ENCODE measurements at places on chromosomes 6 and 20.

DNA sequence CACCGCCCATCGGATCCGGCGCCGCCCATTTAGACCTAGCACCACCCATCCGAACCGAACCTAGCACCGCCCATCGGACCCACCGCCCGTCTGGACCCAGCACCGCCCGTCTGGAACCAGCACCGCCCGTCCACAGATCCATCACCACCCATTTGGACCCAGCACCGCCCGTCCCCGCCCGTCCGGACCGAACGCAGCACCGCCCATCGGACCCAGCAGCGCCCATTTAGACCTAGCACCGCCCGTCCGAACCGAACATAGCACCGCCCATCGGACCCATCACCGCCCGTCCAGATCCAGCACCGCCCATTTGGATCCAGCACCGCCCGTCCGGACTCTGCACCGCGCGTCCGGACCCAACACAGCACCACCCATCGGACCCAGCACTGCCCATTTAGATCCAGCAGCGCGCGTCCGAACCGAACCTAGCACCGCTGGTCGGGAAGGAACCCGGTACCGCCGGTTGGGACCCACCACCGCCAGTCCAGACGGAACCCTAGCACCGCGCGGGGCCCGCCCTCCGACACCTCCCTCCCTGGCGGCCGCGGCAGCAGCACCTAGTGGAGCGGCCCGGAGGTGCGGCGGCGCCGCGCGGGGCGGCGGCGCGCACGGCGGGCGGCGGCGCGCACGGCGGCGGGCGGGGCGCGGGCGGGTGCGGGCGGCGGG, 348 bp upstream of the AFDN start:
- DNase-seq, result no peak

- DNase-seq, result no peak
Observed at GRCh38 chr6:138678168-138678567, 95.4 kb upstream of the CCDC28A start.

DNA sequence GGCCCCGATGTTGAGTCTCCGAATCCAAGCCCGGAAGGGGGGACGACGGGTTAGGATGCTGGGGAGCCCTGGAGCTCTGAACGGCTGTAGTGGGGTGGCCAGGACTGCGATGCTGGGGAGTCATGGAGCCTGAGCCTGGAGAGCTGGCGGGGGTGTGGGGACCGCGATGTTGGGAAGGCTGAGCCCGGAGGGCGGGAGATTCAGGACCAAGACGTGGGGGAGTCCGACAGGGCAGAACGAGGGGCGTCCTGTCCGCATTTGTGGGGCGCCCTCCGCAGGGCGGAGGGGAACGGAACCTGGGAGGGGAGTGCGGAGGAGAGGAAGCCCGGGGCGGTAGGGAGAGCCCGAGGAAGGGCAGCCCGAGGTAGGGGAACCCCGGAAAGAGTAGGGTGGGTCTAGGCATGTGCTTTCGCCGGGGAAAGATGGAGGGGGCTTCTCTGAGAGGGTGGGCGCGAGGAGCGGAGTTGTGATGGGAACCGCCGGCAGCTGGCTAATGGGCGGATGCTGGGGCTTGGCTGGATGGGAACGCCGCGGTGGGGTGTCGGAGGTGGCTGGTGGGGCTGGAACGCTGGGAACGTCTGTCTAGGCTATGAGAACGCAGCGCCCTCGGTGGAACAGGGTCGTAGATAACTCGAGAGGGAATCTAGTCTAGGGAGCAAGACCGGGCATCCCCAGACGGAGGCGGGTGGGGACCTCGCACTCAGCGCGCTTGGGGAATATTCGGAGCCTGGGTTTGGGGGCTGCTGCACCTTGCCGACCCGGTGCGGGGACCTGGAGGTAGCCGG, 684 bp downstream of the PAQR8 start:
- peak; percentile 6 for DNase-seq

GRCh38 chr6:106318851-106319250, 6.7 kb downstream of the ATG5 start:
- no peak for DNase-seq

DNA sequence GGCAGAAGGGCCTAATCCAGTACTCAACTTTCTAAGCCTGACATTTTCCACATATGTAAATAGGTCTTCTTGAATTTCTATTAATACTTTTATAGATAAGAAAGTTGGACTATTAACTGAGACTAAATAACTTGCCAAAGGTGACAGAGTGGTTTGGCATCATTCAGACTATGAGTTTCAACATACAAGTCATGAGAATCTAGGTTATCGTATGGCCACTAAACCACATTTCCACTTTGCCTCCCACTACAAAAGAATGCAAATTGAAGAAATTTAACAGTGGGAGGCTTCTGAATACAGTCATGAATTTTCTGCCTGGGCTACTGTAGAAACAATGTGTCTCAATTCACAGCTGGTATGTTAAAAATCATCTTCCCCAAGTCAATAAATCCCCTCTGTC, 531.0 kb upstream of the AGPAT4 start:
- DNase-seq, result no peak

DNA sequence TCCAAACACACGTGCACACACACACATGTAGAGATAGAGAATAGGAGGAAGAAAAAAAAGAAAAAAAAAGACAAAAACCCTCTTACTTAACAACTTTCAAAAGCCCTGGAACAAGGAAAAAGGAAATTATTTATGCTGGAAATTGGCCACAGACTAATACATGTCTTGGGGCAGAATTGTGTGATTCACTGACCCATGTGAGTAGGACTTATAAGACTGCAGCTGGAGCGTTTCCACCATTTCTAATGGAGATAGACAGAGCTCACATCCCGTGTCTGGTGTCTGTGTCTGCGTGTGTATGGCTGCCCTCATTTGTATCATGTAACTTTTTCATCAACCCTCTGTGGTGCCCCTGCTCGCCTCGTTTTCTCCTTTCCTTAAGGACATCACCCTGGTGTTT, 99.8 kb upstream of the PDE10A start:
- no peak for DNase-seq

- DNase-seq, result no peak
Observed at GRCh38 chr6:169499848-169500247, 202.0 kb downstream of the WDR27 start.

DNA sequence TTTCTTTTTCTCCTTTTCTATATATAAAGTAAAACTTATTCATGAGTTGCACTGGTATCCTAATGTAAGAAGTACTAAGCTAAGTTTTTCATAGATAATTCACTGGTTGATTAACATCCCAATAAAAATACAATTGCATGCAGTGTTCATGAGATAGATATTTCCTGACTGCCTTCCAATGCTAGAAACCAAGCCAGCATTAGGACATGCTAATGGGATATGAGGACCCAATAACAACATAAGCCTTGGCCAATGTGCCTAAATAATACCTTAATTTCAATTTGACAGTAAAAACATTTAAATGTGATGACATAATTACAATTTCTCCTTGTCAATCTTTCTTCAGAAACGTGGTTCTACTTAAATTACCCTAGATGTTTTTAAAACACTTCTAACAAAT, 152.7 kb downstream of the RNGTT start:
- DNase-seq, result no peak

DNA sequence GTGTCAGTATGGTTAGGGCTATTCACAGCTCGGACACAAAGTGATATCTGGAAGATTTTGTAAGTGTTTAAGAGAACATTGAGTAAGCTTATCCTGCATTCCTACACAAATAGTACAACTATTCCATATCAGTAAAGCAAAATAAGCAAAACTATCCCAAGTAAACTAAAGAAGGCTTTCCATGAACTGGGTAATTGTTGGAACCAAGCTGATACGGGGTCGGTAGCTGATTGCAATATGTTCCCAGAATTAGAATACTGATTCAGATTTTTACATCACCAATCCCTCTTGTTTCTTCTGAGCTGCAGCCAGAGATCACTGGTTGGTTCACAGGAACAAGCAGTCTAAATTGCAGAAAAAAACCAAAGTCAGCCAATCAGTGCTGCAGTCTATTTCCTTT, 54.1 kb downstream of the CDS2 start:
- DNase-seq, result no peak
